IMR-90 (cell line): ENCODE measurements at places on chromosomes 2 and 18. TPM values are rescaled to one million over a fixed set of nuclear protein-coding genes. Genes with fewer than 3 reads are reported as not detected.

The PLEK gene
- under 0.01 TPM in 1 of 2 replicates, not detected in the other for total RNA-seq

The SERPINB5 gene
- not detected in 2 replicates for total RNA-seq

The CCBE1 gene
- 93.9 and 148 TPM in 2 replicates for total RNA-seq

The DSG1 gene
- total RNA-seq, result not detected in 2 replicates

The RNU2-63P gene
- under 0.01 and 174 TPM in 2 replicates for total RNA-seq

The CFAP65 gene
- total RNA-seq, result not detected in 2 replicates

DNA sequence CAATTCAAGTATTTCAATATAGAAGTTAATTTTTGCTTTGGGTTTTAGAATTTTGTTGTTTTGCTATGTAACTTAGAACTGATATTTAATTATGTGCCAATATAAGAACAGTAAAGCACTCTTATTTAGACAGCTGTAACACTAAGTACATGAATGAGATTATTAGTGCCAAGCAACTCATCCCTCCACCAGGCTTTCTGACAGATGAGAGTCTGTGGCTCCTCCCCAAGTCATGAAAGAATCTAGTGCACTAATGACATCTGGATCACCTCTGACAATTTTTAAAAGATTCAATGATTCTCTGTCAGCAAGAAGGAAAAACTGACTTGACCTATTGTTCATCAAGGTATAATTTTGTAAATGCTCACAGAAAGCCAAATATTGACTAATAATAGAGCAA, 67.8 kb downstream of the TMEFF2 start:
- no peak for DNase-seq

GRCh38 chr2:215262741-215263362, 49.0 kb upstream of the ATIC start:
- DNase-seq, result no peak

GRCh38 chr2:226849349-226849748, 13.5 kb downstream of the RHBDD1 start:
- DNase-seq, result no peak
